ENCODE measurements at places on chromosomes 2 and 18.

GRCh38 chr2:236679884-236680860 lies 110.5 kb downstream of the ACKR3 start:
- DNase-seq, result peak; percentile 34

DNA sequence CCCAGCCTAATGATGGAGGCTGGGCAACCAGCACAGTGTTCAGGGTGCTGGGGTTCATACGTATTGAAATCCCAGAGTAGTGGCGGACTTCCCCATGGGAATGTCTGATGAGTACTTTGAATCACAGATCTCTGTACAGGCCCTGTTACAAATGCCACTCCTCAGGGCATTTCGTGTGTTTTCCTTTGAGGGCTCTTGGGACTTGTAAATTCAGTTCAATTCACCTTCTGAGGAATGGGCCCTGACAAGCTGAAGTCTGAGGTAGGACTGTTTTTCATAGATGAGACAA lies 288 bp upstream of the RDH14 start:
- DNase-seq, result no peak

DNA sequence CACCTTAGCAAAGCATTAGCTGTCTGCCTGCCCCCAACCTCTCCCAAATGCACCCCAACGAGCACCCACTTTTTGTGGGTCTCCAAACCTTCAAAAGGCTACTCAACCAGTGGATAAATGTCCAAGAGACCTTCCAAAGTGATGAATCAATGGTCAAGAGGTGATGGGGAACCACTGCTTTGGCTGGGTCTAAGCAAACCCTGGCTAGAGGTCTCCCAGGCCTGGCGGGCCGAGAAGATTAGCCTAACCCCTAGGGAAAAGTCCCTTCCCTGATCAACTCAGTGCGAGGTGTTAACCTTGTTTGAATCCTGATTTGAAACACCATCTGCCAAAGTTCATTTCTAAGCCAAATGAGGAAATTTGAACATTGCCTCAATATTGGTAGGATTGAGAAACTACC lies 144.7 kb upstream of the SIX3 start:
- DNase-seq, result no peak

DNA sequence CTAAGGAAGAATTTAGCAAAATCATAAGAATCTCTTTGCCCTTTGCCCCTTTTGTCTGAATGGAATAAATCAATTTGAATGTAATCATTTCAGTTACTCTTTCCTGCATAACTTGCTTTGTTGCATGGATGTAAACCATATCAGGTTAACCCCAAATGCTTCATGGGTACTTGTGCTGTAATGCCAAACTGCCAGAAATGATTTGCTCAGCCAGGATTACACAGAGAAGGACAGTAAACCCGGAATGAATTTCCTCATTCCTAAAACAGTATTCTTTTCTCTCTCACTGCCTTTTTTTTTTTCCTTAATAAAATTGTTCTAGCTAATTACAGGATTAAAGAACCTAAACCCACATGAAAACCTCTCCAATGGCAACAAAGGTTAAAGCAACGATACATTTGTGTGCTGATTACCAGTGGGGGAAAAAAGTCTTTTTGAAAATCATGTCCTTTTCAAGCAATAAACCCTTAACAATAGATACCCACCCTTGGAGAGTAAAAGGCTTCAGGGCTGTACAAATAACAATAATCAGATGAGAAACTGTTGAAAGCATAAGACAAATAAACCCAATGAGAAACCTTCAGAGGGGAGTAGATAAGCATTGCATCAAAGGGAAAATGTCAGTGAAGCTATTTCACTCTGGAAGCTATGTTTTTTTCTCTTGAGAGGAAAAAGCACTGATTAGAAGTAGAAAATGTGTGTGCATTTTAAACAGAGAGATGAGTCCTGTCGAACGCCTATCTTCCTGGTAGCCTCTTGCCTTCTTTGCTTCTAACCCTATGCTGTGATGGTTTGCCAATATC lies 275.3 kb downstream of the CDH2 start:
- DNase-seq, result no peak

- DNase-seq, result no peak
Observed at GRCh38 chr2:241890524-241891235, 21.2 kb downstream of the RTP5 start.

GRCh38 chr2:120539937-120540718 lies 194.2 kb downstream of the INHBB start:
- peak; percentile 78 for DNase-seq

DNA sequence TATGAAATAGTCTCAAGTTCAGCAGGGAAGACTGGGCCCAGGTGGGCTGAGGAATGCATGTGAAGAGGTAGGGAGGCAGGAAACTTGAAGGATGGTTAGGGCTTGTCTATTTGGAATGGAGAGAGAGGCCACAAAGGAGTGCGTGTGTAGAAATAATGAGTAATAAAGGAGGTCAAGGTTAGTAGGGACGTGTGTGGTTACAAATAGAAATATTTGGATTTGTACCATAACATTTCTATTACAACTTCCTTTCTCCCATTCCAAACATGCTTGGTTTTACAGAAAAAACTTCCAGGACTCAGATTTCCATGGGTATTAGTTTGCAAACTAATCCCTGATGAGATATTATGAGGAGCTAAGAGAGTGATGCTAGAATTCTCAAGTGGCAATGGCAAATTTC lies 280.6 kb downstream of the NCKAP5 start:
- DNase-seq, result no peak

- no peak for DNase-seq
Observed at GRCh38 chr2:160251569-160251968, 51.5 kb upstream of the ITGB6 start.

DNA sequence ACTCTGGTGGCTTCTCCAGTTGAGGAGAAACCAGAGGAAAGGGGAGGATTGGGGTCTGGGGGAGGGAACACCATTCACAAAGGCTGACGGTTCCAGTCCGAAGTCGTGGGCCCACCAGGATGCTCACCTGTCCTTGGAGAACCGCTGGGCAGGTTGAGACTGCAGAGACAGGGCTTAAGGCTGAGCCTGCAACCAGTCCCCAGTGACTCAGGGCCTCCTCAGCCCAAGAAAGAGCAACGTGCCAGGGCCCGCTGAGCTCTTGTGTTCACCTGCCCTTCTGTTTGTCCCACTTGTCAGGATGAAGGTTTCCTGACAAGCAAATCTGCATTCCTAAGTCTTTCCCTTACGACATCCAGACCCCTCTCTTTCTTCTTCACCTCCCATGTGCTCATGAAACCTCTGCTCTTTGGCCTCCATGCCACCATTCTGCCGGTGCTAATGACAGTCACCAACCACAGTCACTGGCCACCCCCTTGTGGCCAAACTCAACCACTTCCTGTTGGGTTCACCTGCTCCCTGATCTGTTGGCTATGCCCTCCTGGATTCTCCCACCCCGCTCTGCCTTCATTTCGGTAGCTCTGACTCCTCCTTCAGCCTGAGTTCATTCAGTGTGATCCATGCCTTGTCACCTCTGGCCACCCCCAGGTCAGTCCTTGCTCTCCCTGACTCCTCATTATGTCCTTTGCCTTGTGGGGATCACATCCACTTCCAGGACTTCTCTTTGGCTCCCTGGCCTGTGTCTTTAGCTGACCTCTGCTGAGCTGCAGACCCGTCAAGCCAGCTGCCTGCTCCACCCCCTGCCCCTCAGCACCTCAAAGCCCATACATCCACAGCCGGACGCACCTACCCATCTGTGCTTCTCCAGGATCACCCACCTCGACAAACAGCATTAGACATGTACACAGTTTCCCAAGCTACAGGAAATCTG lies 17.6 kb downstream of the EMX1 start:
- peak; percentile 62 for DNase-seq

DNA sequence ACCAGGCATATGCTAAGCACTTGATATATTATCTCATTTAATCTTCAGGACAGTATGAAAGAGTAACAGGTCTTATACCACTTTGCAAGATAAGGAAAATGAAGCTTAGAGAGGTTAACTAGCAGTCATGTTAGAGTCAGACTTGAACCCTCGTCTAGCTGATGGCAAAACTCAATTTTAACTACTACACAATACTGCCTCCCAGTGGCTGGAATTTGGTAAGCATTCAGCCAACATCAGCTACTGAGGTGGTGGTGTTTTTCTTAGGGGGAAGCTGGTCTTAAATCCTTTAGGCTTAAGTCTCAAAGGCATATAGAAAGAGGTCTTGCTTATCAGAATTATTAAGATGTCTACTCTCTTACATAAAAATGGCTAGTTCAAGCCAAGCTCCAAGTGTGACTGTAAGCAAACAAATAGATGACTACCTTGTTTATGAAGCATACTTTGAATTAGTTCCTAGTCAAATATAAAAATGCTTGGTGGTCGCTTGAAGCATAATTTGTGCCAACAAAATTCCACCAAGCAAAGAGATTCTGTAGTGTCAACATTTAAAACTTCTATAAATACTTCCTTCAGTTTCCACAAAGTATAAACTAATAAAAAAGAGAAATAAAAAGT lies 325.4 kb upstream of the FIGN start:
- peak; percentile 16 for DNase-seq

DNA sequence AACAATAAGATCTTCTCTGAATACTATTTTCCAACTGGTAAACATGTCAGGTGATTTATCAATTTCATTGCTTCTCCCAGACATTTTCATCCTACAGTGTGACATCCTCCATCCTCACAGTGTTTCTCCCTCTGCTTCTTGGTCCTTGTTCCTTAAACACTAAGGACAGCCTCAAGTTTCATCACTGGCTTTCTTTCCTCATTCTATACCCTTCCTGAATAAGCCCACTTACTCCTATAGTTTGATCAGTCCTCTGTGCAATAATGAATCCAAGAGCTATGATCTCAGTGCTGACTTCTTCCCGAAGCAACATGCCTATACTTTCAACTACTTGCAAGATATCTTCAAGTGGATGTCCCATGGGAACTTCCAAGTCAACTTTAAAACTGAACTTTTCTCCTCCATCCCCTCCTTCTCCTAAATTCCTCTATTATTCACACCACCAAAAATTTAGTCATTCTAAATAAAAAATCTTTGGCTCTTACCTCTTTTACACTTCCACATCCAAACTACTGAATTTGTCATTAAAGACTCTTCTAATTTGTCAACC lies 87.6 kb downstream of the FAM228A start:
- DNase-seq, result no peak

DNA sequence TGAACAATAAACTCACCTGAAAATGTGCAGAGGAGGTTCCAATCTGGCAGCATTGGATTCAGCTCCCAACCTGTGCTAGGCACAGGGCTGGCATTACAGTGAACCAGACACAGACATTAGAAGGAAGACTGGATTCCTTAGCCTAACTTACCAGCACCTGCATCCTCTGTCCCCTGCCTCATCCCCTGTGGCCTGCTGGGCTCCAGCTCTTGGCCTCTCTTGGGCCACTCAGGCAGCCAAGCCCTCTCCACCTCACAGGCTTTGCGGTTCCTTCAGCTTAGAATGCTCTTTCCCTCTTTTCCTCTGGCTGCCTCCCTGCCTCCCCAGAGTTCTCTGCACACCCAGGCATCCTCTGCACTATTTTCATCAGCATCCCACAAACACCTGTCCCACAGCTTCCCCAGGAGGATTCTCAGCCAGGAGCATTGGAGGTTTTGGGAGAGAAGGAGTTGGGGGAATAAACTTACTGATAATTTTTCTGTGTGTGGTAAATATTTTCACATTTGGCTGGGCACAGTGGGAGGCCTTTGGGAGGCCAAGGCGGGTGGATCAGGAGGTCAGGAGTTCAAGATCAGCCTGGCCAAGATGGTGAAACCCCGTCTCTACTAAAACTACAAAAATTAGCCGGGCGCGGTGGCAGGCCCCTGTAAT lies 132.0 kb downstream of the INHBB start:
- no peak for DNase-seq
